ENCODE measurements at places on chromosomes 3 and 15. TPM values are rescaled to one million over a fixed set of nuclear protein-coding genes. Genes with fewer than 3 reads are reported as not detected.

DNA sequence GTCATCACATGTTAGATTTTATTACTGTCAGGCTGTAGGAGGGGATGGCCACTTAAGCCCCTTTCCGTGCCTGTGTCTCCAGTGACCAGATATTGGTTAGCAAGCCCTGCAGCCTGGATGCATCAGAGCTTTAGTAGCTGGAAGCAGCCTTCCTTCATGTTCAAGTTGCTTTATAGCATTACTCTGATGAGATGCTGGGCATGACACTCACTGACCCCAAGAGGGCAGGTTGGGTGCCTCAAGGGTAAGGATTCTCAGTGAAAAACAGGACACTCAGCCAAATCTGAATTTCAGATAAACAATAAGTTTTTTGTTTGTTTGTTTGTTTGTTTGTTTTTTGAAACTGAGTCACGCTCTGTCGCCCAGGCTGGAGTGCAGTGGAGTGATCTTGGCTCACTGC lies 68.5 kb upstream of the PTX3 start:
- H3K27ac ChIP-seq: no peak overlapping the region
- no peaks in the 10 kb centered on the region for H3K27me3 ChIP-seq
- H3K4me3 ChIP-seq: no peak overlapping the region

- H3K4me3 ChIP-seq: no peak overlapping the region
- H3K27ac ChIP-seq: no peak overlapping the region
- H3K36me3 ChIP-seq: no peaks in the 10 kb centered on the region
- DNase-seq: no peak
- no peaks in the 10 kb centered on the region for H3K4me1 ChIP-seq
Observed at GRCh38 chr3:168722091-168722490, 626.4 kb upstream of the GOLIM4 start.

DNA sequence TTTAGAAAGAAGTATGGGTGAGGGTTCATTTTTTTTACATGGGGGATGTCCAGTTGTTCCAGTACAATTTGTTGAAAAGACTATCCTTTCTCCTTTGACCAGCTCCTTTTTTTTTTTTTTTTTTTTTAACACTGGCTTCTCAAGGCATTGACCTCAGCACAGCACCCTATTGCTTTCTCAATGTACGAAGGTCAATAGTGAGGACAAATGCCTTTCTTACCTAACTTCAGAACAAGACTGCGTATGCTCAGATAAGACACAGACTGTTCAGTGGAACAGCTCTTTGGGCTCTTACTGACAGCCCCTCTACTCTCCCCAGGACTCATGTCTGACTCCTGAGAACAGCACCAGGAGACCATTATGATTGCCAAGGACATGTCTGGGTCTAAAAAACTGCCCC lies 10.4 kb upstream of the CILP start:
- no peaks in the 10 kb centered on the region for H3K36me3 ChIP-seq
- H3K4me1 ChIP-seq: no peaks in the 10 kb centered on the region
- H3K27me3 ChIP-seq: no peaks in the 10 kb centered on the region
- DNase-seq: no peak
- H3K4me3 ChIP-seq: no peak overlapping the region
- no peak overlapping the region for H3K27ac ChIP-seq

- no peak overlapping the region for H3K27ac ChIP-seq
- no peak for DNase-seq
- peaks cover 30% of the 10 kb centered on the region for H3K4me1 ChIP-seq
- peaks cover 11% of the 10 kb centered on the region for H3K36me3 ChIP-seq
- H3K4me3 ChIP-seq: peak overlapping the region; percentile 16
- H3K27me3 ChIP-seq: peaks cover 20% of the 10 kb centered on the region
Observed at GRCh38 chr15:36887214-36887961, 213.0 kb downstream of the MEIS2 start.

GRCh38 chr3:173287361-173287760 lies 110.2 kb upstream of the NLGN1 start:
- H3K27me3 ChIP-seq: no peaks in the 10 kb centered on the region
- H3K27ac ChIP-seq: no peak overlapping the region
- H3K36me3 ChIP-seq: no peaks in the 10 kb centered on the region

GPR171 gene
- 0.39 TPM for total RNA-seq

DNA sequence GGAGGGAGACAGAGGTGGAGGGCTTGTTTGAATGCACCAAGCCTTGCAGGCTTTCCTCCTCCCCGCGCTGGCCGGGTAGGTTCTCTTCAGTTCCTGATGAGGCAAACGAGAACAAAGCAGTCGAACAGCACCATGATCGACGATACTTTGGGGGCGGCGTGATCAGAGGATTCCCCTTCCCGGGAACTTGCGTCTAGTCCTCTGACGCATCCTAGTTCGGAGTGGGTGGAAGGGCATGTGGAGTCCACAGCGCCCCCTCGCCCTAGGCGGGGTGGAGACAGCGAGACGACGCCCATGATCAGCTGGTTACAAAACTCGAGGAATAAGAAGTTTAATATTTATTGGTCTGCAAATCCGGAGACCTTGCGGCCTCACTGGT lies 452 bp upstream of the SV2B start:
- H3K4me3 ChIP-seq: peak overlapping the region; percentile 35
- H3K4me1 ChIP-seq: no peaks in the 10 kb centered on the region
- no peaks in the 10 kb centered on the region for H3K36me3 ChIP-seq

PLA2G4E gene
- total RNA-seq: 0.11 TPM

- no peak overlapping the region for H3K27ac ChIP-seq
- no peaks in the 10 kb centered on the region for H3K36me3 ChIP-seq
- no peaks in the 10 kb centered on the region for H3K4me1 ChIP-seq
- no peaks in the 10 kb centered on the region for H3K27me3 ChIP-seq
Observed at GRCh38 chr15:69673291-69673881, 220.8 kb downstream of the RPLP1 start.

DNA sequence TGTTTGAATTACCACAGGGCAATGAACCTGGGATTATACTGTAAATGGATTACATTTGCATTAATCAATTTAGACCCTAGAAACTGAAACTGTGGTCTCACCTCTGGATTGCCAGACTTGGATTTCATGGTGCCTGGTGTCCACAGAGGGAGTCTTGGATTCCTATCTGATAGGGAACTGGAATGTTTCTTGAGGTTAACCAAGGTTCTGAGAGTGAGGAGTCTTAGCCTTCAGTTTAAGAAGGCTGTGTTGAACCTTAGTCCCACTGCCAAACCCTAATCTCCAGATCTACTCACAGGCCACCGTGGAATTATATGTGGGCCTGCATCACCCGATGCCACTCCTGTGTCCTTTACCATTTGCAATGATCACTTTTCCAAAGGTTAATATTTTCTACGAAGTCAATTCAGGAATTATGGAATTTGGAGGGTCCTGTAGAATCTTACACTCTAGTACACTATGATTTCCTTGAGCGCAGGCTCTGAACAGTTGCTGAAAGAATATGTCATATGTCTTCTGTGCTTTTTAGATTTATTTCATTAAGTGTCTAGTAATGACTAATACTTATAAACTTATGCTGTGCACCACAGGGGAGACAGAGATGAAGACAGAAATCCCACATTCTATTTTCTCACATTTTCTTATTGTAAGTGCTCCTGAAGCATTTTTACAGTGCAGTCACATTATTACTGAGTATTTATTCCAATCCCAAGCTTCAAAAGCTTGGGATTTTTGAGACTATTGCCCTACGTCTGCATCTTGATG lies 87.9 kb downstream of the EFL1 start:
- no peaks in the 10 kb centered on the region for H3K36me3 ChIP-seq
- no peak overlapping the region for H3K4me3 ChIP-seq
- H3K27me3 ChIP-seq: no peaks in the 10 kb centered on the region
- no peak for DNase-seq

TMCO5A gene
- not detected for total RNA-seq

- no peaks in the 10 kb centered on the region for H3K4me1 ChIP-seq
- H3K27ac ChIP-seq: no peak overlapping the region
- no peaks in the 10 kb centered on the region for H3K27me3 ChIP-seq
- no peaks in the 10 kb centered on the region for H3K36me3 ChIP-seq
- no peak overlapping the region for H3K4me3 ChIP-seq
- no peak for DNase-seq
Observed at GRCh38 chr3:77825001-77825827, 785.3 kb downstream of the ROBO2 start.

DNA sequence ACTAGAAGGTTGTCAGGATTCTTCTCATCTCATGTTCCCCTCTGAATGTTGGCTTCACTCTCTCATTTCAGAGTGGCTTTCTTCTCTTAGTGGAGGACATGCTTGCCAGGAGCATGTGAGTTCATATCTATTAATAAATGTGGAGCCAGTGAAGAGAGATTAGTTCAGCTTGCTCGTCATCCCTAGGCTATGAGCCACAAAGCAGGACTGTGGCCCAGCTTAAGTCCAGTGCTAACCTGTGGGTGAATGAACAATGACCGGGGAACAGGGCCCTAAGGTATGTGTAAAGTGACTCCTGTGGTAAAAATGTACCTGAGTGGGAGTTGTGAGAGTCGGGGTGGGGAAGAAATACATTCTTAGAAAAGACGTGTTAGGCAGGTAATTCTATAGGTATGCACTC lies 96.9 kb upstream of the TBL1XR1 start:
- DNase-seq: peak; percentile 68
- no peaks in the 10 kb centered on the region for H3K27me3 ChIP-seq
- peaks cover 21% of the 10 kb centered on the region for H3K4me1 ChIP-seq
- no peak overlapping the region for H3K4me3 ChIP-seq
- H3K36me3 ChIP-seq: no peaks in the 10 kb centered on the region

IL5RA gene
- total RNA-seq: 0.51 TPM

HTR3E gene
- not detected for total RNA-seq

SNX4 gene
- total RNA-seq: 30.0 TPM

- H3K4me3 ChIP-seq: peak overlapping the region; percentile 55
- H3K27ac ChIP-seq: peak overlapping the region; percentile 59
- peaks cover 12% of the 10 kb centered on the region for H3K4me1 ChIP-seq
- DNase-seq: peak; percentile 66
- no peaks in the 10 kb centered on the region for H3K27me3 ChIP-seq
Observed at GRCh38 chr15:41585127-41586047, 26.4 kb downstream of the TYRO3 start.

DNA sequence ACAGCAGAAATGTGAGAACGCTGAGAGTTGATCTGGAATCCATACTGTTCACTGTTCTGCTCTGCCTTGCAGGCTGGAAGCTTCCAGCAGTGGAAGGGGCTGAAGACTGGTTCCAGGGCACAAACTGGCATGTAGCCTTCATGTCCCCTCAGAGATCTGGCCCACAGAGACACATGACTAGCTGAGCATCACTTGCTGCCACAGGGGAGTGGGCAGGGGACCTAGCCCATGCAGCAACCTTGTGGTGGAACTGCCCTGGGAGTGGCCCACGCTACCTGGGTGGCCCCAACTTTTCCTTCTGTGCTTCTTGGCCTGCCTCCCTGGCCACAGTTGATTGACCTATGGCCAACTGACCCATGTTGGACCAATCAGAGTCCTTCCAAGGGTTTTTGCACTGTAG lies 98.1 kb downstream of the TPRA1 start:
- H3K36me3 ChIP-seq: no peaks in the 10 kb centered on the region
- H3K27ac ChIP-seq: no peak overlapping the region
- no peaks in the 10 kb centered on the region for H3K27me3 ChIP-seq
- H3K4me3 ChIP-seq: no peak overlapping the region

MUC4 gene
- total RNA-seq: not detected

NUDT16 gene
- 23.1 TPM for total RNA-seq

SKOR1 gene
- 0.12 TPM for total RNA-seq

DNA sequence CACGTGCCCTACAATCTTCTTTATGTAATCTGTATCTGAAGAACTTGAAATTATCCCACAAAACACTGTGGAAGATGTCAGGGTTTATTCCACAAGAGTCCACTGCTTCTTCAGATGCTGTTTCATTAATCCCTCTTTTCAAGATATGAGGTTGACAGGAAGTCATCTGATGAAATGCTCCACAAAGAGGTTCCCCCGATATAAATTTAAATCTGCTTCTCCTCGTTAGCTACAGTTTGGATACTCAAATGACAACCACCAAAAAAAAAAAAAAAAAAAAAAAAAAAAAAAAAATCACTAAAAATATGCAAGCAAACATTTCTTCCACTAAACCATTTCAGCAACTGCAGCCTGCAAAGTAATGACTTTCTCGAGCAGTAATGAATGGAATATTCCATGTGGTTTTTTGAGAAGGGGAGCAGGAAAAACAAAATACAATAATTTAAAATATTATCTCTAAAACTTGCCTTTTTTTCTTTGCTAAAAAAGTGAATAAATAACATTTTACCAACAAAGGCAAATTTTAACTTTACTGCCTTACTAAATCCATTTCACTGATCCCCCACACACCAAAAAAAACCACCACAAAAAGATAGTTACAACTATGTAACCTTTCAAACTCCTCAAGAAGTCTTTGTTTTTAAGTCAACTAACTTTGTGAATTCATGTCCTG lies 37.8 kb downstream of the DLG1 start:
- H3K4me1 ChIP-seq: no peaks in the 10 kb centered on the region
- H3K36me3 ChIP-seq: no peaks in the 10 kb centered on the region
- no peak overlapping the region for H3K27ac ChIP-seq
- H3K4me3 ChIP-seq: no peak overlapping the region

IMPG2 gene
- 0.15 TPM for total RNA-seq

DNA sequence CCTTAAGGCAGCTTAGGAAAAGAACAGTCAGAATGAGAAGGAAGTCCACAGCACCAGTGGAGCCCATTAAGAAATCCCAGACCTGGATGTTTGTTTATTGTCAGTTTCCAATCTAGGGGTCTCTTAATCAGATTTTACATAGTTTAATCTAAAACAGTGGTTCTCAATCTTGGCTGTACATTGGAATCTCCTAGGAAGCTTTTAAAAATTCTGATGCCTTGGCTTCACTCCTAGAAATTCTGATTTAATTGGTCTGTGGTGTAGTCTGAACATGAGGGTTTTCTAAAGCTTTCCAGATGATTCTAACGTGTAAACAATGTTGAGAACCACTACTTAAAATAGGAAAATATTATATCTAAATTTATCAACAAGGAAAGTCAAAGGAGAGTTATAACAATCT lies 56.6 kb upstream of the SPRED1 start:
- no peak for DNase-seq
- no peak overlapping the region for H3K27ac ChIP-seq
- H3K36me3 ChIP-seq: no peaks in the 10 kb centered on the region
- no peaks in the 10 kb centered on the region for H3K4me1 ChIP-seq
- H3K4me3 ChIP-seq: no peak overlapping the region

DNA sequence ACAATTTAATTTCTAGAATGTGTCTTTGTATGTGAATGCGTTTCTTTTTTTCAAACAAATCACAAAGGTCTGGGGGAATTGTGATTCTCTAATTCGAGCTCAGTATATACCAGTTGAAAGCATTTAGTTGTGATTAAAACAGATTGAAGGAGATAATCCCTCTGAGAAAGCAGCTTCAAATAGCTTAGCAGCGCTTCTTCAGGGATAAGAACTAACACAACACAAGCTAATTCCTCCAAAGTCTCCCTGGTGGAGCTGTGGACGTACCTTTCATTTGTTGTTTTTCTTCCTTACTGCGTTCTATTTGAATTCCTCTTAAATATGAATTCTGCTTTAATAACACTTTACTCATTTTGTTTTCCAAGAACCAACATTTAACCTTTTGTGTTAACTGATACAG lies 286.7 kb downstream of the ROBO2 start:
- no peak for DNase-seq
- no peaks in the 10 kb centered on the region for H3K36me3 ChIP-seq
- no peak overlapping the region for H3K4me3 ChIP-seq
- no peak overlapping the region for H3K27ac ChIP-seq
- H3K27me3 ChIP-seq: no peaks in the 10 kb centered on the region
- no peaks in the 10 kb centered on the region for H3K4me1 ChIP-seq
